Fibroblast of lung (primary cell): ENCODE measurements at places on chromosomes 1 and 21. TPM values are rescaled to one million over a fixed set of nuclear protein-coding genes. Genes with fewer than 3 reads are reported as not detected.

Gene TRIM17
- total RNA-seq, result 0.17 and 0.26 TPM in 2 replicates

Gene OR2T5
- not detected in 2 replicates for total RNA-seq

Gene PYCR2
- 30.6 and 32.4 TPM in 2 replicates for total RNA-seq

Gene LRRC71
- not detected in 2 replicates for total RNA-seq

Gene DNAI4
- total RNA-seq, result 10.8 and 12.1 TPM in 2 replicates
